ENCODE measurements at places on chromosomes 11 and 22.

GRCh38 chr22:39251762-39252460, 7.1 kb upstream of the PDGFB start:
- DNase-seq, result no peak

GRCh38 chr11:15585602-15586331, 471.0 kb downstream of the INSC start:
- no peak for DNase-seq

DNA sequence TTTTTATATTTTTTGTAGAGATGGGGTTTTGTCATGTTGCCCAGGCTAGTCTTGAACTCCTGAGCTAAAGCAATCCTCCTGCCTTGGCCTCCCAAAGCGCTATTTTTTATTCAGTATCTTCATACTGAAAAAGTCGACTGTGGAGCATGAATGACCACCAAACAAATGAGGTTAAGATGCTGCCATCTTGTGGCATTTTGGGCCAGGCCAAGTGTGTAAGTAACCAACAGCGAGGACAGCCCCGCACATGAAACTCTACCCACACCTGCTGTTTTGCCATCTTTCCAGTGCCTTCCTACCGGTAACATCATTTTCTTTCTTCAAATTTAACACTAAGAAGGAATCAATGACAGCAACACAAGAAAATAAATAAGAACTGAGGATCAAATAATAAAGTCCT, 32.2 kb upstream of the AQP11 start:
- no peak for DNase-seq

GRCh38 chr11:477052-477715, 27.1 kb downstream of the PTDSS2 start:
- no peak for DNase-seq

DNA sequence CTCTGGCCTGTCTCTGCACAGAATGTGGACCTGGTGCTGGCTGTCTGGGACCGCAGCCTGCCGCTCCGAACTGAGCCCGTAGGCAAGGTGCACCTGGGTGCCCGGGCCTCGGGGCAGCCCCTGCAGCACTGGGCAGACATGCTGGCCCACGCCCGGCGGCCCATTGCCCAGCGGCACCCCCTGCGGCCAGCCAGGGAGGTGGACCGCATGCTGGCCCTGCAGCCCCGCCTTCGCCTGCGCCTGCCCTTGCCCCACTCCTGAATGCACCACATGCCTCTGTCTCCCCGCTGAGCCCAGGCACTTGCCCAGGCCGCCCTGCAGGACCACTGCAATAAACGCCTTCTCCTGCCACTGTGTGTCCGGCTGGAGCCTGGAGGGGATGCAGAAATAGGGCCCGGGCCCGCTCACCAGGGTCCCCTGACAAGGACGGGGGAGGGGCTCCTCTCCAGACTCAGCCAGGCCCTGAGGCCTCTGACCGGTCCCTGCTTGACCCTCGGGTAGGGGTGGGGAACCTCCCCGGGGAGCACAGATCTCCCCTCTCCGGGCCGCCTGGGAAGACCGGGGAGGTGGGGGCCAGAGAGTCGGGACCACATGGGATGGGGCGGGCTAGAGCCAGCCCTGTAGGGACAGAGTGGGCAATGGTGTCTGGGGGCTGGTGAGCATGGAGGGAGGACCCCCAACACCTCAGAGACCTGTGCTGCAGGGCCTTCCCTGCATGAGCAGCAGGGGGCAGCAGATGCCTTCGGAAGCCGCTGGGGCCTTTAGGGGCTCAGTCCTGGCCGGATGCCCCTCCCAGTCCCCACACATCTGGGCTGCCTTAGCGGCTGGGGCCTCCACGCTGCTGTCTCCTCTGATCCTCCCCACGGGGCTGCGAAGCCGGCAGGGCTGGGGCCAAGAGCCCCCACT, 1.4 kb upstream of the TNNI2 start:
- DNase-seq, result no peak

DNA sequence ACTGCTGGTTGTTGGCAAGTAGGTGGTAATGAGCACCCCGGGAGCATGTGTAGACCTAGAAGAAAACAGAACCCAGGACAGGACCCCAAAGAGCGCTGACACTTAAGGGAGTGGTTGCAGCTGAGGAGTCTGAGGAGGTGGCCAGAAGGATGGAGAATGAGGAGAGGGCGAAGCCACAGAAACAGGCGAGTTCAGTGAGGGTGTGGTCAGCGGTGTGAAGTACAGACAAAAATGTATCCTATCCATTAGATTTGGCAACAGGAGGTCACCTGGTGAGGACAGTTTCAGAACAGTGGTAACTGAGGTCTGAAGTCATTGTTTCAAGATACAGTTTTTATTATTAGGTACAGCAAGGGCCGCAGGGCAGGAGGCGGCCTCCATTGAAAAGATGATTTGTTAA, 8.6 kb upstream of the THY1 start:
- no peak for DNase-seq

GRCh38 chr22:31585161-31585859, 76.7 kb downstream of the PISD start:
- DNase-seq, result no peak

- no peak for DNase-seq
These were observed 1.3 kb downstream of the SSH3 start for GRCh38 chr11:67304511-67305113.

DNA sequence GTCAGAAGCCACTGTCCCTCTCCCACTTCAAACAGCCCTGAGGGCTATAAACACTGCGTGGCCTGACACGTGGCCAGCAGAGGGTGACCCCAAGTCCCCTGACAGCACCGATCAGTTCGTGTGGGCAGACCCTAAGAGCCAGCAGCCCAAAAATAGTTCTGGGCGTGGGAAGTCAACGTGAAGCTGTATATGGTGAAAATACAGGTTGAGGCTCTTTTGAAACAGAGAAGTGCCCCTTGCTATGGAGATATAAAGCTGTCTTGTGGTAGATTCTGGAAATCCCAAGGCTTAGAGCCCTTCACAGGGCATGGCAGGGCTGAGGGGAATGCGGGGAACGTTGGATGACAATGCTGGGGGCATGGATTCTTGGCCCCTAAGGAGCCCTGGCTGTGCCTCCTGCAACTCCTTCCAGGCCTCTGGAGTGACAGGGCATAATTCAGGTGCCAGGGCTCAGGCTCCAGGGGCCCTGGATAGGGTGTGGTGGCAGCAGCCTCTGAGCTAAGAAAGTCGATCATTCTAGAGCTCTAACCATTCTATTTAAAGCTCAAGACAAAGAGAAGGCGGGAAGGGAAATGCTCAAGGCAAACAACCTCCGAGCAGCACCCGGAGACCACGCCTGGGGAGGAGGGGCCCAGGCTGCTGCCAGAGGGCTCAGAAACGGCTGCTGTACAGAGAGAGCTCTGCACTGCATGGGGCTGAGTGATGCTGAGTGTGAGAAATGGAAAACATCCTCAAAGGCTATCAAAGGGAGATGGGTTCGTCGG, 60.4 kb upstream of the CD5 start:
- peak; percentile 63 for DNase-seq

DNA sequence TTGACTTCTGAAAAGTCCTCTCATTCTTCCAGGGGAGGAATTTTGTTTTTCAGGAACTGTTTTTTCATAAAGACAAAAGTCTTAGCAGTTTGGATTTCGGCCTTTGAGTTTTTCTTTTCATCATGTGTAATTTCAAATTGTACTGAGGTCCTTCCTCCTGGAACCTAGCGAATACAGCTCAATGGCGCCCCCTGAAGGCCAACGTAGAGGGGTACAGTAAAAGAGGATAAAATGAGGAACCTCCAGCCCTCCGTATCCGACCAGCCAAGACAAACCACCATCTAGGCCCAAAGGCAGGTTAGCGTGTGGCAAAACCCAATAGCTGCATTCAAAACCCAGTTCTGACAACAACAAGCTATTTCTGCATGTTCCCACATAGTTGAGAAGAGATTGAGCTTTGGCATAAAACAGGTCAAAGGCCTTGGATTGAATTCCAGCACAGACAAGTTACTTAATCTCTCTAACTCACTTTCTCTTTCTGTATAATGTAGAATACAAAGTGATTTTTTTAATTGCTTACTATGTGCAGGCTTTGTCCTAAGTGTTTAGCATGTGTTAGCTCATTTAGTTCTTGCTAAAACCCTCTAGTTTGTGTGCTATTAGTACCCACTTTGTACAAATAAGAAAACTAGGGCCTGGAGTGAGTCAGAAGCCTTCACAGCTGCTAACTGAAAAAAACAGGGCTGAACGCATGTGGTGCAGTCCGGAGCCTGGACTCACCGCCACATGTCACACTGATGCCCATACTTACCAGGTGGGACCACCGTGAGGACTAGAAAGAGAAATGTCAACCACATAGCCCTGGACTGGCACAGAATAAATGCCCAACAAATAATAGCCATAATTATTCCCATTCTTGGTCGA, 43.2 kb upstream of the ETS1 start:
- DNase-seq, result peak; percentile 33

DNA sequence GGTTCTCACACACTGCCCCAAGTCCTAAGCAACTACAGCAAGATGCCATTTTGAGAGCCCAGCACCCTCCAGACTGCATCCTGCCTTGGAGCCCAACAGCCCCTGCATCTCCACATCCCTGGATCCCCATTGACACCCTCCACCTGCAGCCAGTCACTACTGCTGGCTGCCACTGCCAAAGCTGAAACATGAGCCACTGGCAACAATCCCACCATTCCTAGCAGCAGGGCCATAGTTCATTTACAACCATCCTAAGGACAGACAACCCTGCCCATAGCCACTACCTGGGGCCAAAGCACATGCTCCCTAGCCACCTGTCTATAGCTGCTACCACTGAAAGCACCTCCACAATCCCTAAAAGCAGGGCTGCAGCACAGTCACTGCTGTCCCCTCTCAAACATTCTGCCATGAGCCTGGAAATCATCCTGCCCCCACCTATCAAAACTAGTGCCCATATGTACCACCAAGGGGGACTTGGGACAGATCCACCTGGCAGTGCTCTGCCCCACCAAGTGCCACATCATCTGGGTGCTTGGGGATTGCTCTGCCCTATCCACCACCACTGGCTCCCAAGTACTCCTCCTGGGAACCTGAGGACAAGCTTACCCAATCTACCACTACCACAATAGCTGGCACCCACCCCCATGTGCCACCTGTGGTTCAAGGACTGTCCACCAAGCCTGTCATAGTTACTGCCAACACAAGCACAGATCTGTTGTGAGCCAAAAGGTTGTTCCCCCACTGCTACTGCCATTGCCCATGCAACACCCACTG, 138.8 kb upstream of the SOX6 start:
- no peak for DNase-seq

- DNase-seq, result no peak
These were observed 13.0 kb upstream of the MYEOV start for GRCh38 chr11:69280994-69281393.

DNA sequence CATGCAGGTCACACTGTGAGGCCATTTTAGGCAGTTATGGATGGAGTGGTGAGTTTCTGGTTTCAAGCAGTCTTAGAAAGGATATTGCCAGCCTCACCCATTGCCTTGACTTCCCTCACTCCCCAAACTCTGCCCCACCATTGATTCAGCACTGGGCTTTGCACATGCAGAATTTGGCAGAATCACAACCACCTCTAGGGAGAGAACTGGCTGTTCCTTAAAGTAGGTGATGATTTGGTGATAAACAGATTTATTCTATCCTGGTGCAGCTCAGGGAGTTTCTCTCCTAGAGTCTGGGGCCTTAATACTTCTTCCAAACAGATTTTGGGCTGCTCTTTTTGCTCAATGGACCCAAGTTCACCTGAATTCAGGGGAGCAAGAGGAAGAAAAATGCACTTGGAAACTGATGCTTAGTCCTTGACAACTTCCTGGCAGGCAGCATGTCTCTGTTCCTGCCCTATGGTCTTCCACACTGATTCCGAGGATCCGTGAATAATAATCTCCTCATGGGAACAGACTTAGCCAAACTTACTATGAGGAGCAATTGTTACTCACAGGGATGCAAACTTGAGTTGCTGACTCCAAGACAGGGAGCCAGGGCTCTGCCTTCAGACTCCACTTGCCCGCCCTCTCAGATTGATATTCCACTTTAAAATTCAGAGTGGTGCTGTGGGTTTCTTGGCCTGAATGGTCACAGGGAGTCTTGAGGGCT, 129.7 kb upstream of the PARVA start:
- DNase-seq, result no peak

GRCh38 chr11:12603143-12604088, 70.8 kb upstream of the TEAD1 start:
- DNase-seq, result no peak

DNA sequence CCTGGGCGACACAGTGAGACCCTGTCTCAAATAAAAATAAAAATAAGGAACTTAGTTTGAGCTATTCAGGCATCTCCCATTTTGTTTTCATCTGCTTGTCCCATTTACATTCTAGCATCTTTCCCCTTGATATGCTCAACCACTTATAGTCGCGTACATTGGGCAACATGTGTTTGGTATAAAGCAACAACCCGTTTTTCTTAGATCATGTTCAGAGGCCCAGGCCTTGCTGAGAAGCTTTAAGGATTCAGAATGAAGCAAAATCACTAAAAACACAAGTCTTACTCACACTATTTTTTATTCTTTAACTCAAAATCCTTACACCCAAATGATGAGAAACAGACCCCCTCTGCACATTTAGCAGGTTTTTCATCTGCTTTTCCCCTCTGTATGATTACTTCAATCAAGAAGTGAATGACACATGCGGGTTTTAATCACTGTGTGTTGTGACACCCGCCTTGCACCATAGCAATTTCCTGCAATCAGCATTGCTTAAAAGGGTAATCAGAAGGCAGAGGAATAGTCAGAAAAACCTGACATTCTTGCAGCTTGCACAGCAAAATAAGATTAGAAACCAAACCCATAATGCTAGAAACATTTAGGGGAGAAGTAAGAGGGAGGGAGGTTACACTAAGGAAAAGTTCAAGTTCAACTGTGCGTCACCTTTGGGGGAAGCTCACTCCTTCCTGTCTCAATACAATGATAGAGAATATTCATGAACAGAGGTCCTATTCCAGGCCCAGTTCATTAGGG, 25.9 kb downstream of the ALG9 start:
- no peak for DNase-seq

- no peak for DNase-seq
These were observed 8.2 kb upstream of the CCDC88B start for GRCh38 chr11:64331569-64332371.

- DNase-seq, result no peak
These were observed 88.1 kb downstream of the TP53I11 start for GRCh38 chr11:44862558-44863101.

Data from NCI-H2081 treated with DMSO at 0.1 percent for 48 hours (cell line).